AG09319 (cell line): ENCODE measurements at places on chromosomes 12 and 14.

GRCh38 chr14:93185349-93185720, 218 bp downstream of the LYSET start:
- DNase-seq = no peak

GRCh38 chr14:64755781-64756221, 51.6 kb downstream of the PLEKHG3 start:
- no peak for DNase-seq

DNA sequence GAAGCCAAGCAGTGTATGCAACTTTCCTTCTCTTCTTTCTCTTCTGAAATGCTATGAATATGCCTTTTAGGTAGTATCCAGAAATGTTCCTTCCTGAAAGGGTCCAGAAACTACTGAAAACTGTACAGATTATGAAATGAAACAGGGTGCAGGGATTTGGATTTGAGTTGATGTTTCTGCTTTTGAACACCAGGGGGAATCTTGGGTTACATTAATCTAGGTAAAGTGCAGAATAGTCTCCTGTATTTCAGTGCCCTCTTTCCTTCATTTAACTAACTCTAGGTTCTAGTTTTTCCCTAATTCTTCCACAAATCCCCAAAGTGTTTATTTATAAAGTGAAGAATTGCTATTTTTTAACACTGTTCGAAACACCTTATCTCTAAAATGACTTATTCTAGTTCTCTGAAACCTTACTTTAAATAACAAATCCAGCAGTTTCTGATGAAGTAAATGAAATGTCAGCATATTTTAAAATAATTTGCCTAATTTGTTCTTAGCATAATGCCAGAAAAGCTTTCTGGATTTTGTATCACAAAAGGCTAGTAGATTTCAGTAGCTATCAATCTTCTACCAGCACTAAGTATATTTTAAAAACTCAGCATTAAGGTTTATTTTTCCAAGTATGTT, 111.9 kb downstream of the LRRK2 start:
- no peak for DNase-seq

DNA sequence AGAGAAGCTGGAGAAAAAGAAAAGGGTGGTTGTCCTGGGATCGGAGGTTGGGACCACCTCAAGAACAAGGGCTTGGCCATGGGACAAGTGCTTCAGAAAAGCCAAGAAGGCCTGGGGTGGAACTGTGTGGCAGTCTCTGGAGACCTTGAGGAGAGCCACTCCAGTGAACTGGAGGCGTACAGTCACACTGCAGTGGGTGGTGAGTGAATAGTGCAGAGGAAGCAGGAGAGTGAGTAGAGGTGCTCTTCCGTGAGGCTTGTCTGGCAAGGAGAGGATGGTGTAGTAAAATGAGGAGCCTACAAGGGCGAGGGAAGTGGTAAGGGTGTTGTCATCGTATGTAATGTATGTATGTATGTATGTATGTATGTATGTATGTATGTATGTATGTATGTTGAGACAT, 20.9 kb downstream of the RASSF3 start:
- DNase-seq = no peak

DNA sequence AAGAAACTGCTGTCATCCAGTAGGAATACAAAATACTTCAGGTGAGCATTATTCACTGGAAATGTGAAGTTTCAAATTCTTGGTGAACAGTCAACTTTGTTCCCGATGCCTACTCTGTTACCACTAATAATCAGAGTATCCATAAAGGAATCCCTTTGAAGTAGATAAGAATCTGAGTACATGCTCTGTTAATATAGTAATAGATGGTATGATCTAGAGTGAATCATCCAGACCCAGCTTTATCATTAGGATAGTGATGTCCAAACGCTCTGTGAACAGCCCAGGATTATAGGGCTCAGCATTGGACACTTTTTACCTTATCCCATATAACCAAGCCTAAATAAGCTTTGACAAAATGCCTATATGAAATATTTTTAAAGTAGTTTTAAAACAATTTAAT, 33.3 kb downstream of the PPP2R3C start:
- DNase-seq = no peak

GRCh38 chr12:51841727-51842126, 6.8 kb downstream of the FIGNL2 start:
- DNase-seq = no peak

DNA sequence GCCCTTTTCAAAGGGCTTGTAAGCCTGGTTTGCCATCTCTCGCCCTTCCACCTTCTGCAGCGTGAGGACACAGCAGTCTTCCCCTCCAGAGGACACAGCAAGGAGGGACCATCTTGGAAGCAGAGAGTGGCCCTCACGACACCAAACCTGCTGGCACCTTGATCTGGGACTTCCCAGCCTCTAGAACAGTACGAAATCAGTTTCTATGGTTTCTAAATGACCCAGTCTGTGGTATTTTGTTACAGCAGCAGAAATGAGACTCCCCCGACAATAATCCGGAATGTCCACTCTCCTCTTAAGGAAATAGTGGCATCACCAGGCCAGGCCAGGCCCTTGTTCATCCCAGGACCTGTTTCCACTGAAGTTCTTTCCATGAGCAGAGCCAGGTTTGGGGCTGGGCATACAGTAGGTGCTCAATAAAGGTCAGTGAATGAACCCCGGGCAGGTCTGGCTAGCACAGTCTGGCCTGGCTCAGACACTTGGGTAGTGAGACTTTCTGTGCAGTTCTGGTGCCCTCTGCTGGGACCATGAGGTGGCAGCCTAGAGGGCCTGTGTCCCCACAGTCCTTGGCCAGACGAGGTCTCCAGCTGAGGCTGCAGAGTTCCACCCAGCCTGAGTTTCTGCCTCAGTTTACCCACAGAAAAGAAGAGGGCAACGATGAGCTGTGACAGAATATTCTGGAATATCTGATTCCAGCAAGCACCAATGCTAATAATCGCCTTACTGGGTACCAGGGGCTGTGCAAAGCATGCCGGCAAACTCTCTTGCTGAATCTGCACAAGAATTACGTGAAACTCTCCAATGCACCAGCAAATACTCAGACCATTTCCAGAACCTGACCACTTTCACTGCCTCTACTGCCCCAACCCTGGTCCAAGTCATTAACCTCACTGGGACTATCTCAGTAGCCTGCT, 14.0 kb downstream of the ABCB9 start:
- no peak for DNase-seq

DNA sequence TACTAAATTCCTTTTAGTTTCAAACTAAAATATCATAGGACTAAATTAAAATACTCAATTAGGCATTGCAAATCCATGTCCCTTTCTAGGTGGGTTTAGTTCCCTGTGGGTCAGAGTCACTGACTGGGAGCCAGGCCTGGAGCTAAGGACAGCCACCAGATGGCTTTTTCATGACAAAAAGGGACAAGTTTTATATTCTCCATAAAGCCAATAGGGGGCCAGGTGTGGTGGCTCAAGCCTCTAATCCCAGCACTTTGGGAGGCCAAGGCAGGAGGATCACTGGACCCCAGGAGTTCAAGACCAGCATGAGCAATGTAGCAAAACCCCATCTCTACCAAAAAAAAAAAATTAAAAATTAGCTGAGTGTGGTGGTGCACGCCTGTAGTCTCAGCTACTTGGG, 35.4 kb upstream of the EIF5 start:
- DNase-seq = no peak

GRCh38 chr14:91926131-91926890, 21.2 kb downstream of the FBLN5 start:
- no peak for DNase-seq

DNA sequence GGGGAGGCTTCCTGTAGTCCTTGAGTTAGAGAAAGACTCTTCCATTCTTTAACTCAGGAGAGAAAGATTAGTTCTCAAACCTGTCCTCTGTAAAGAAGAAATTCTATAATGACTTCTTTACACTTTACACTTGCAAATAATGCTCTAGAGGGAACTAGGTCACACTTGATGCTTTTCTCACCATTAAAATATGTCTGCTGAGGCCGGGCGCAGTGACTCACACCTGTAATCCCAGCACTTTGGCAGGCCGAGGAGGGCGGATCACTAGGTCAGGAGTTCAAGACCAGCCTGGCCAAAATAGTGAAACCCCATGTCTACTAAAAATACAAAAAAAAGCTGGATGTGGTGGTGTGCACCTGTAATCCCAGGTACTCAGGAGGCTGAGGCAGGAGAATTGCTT, 6.3 kb downstream of the NTN4 start:
- DNase-seq = no peak

DNA sequence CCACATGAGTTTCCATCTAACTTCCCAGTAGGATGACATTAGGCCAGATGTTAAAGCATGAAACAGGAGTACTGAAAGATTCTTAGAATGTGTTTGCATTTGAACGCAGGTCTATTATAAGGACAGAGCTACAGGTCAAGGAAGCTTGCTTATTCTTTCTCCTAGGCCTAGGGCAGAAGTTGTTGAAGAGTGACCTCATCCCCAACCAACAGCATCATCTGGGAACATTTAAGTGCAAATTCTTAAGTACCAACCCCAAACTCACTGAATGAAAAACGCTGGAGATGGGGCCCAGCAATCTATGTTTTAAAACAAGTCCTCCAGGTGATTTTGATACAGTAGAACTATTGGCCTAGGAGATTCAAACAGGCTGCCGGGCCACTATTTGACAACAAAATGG, 52.4 kb downstream of the PAPLN start:
- peak; percentile 19 for DNase-seq

DNA sequence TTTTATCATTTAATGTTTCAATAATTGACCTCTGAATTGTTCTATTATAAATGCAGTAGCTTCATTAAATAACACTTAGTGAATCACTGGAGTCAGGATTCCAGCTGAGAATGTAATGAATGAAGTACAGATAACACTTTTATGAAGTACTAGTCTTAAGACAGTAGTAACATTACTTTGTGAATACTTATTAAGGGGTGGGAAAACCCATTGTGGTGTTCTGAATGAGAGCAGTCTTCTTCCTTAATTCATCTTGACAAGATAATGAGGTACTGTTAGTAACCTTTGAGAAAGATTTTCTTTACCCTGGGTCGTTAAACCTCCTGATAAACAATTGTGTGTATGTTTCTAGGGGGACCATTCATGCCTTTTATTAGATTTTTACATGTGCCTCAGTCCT, 12.7 kb downstream of the NUP107 start:
- no peak for DNase-seq

DNA sequence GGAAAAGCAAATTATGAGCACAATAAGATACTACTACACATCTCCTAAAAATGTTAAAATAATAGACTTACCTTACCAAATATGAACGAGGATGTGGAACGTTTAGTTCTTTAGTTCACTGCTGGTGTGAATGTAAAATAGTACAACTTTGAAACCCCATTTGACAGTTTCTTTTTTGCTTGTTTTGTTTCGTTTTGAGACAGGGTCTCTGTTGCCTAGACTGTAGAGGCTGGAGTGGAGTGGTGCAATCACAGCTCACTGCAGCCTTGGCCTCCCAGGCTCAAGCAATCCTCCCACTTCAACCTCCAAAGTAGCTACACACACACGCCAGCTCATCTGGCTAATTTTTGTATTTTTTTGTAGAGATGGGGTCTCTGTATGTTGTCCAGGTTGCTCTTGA, 136.4 kb upstream of the FAR2 start:
- DNase-seq = no peak
